Liver (tissue), 10 donors: ENCODE measurements at places on chromosomes 12 and 14.

GRCh38 chr12:2834581-2835491 is at the start of gene NRIP2:
TSS of gene NRIP2 (minus strand) at chr12:2835035. CDS start at chr12:2834983, 52 bp downstream.
- DNase-seq: no peak

DNA sequence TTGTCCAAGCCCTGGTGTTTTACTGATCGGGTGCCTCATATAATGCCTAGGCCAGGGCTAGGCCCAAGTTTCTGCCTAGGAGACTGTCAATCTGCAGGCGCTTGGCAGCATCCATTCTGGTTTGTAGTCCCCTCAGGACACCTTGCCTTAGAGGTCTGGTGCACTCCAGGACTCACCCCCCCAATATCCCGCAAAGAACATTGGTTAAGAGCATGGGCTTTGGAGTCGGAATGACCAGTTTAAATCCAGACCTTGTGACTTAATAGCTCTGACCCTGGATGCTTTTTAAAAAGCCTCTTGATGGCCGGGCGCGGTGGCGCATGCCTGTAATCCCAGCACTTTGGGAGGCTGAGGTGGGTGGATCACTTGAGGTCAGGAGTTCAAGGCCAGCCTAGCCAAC is 60.0 kb downstream of the GALNT16 start:
- no peak for DNase-seq

DNA sequence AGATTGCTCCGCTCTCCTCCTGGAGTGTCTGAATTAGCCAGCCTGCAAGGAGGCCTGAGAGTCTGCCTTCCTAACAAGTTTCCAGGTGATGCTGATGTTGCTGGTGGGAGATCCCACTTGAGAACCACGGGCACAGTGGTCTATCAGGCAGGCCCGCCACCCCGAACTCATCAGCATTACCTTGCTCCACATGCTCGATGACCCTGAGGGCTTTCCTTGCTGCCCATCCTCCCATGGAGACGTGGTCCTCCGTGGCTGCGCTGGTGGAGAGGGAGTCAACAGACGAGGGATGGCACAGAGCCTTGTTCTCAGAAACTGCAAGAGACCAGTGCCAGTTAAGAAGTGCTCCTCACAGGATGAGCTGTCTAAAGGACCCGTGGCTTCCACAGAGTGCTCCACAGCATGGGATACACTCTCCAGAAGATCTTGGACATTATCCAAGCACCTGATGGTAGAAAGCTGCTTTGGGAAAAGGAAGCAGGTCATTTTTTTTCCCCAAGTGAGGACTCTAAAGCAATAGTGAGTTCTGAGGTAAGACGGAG is 18.3 kb downstream of the HAL start:
- no peak for DNase-seq

- DNase-seq: no peak
Observed at GRCh38 chr12:4962539-4963486, 53.1 kb downstream of the KCNA1 start.
